ENCODE measurements at places on chromosomes 2 and 18. TPM values are rescaled to one million over a fixed set of nuclear protein-coding genes. Genes with fewer than 3 reads are reported as not detected.

DNA sequence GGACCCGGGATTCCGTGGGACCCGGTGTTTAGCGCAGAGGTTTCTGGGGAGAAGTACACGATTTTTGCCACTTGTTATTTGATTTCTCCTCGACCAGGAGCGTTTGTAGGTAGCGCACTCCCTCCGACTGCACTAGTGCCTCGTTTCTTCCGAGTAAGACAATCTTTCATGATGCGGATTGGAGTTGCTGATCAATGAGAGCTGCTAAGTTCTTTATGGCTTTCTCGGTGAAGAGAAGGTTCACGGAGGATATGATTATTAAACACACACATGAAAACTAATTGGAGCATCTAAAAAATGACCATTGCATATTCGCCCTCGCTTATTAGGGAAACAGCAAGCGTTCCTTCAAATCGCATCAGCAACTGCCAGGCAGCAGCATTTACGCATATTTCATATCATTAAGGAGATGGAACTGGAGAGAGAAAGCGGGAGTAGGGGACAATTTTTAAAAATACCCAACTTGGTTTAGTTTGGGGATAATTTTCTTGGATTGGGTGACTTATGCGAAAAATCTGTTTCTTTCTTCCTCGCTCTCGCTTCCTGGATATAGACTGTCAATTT is 616 bp downstream of the EML6 start:
- no peaks in the 10 kb centered on the region for H3K36me3 ChIP-seq
- H3K4me1 ChIP-seq, result peaks cover 22% of the 10 kb centered on the region
- no peak for DNase-seq
- no peak overlapping the region for H3K27ac ChIP-seq
- H3K4me3 ChIP-seq, result peak overlapping the region; percentile 81

GRCh38 chr18:32621034-32621433 is 150.4 kb upstream of the GAREM1 start:
- no peak overlapping the region for H3K4me3 ChIP-seq
- no peaks in the 10 kb centered on the region for H3K4me1 ChIP-seq
- no peak overlapping the region for H3K27ac ChIP-seq
- no peak for DNase-seq

- no peaks in the 10 kb centered on the region for H3K4me1 ChIP-seq
- no peak overlapping the region for H3K27ac ChIP-seq
- no peaks in the 10 kb centered on the region for H3K36me3 ChIP-seq
- no peak overlapping the region for H3K4me3 ChIP-seq
Measured at GRCh38 chr2:182814804-182815203, 51.6 kb downstream of the FRZB start.

- no peaks in the 10 kb centered on the region for H3K27me3 ChIP-seq
- no peak overlapping the region for H3K4me3 ChIP-seq
- H3K4me1 ChIP-seq, result no peaks in the 10 kb centered on the region
- H3K27ac ChIP-seq, result no peak overlapping the region
- H3K36me3 ChIP-seq, result no peaks in the 10 kb centered on the region
- no peak for DNase-seq
Measured at GRCh38 chr2:16763493-16763899, 97.9 kb upstream of the CYRIA start.

DNA sequence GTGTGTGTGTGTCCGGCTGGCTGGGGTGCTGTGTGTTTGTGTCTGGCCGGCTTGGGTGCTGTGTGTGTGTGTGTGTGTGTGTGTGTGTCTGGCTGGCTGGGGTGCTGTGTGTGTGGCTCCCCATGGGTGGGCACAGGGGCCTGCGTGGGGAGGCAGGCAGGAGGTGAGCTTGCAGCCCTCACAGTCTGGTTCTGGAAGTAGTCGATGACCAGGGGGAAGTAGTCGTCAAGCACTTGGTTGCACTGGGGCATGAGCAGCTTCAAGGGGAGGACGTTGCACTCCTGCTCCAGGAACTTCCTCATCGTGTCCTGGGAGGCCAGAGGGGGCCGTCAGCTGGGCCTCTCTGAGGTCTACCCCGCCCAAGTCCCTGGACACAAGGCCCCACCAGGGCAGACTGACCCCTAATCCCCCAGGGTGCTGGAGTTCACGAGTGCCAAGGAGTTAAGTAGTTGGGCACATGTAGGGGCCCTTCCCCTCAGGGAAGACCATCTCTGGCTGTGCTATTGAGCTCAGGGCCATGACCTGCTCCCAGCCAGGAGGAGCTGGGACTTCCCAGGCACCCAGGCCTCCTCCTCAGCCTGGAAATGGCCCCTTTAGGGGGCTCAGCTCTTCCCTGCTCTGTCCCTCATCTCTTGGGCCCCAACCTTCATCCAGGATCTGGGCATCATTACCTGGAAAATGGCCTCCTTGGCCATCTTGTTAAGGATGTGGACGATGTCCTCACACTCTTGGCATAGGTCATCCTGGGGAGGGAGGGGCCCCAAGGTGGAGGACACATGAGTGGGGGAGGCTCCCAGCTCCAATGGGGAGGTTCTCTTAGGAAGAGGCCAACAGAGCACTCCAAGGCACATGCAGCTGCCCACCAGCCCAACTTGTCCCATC is 1.3 kb downstream of the SFTPB start:
- H3K36me3 ChIP-seq, result no peaks in the 10 kb centered on the region
- no peak for DNase-seq
- H3K4me3 ChIP-seq, result no peak overlapping the region
- no peaks in the 10 kb centered on the region for H3K4me1 ChIP-seq
- H3K27ac ChIP-seq, result no peak overlapping the region

DNA sequence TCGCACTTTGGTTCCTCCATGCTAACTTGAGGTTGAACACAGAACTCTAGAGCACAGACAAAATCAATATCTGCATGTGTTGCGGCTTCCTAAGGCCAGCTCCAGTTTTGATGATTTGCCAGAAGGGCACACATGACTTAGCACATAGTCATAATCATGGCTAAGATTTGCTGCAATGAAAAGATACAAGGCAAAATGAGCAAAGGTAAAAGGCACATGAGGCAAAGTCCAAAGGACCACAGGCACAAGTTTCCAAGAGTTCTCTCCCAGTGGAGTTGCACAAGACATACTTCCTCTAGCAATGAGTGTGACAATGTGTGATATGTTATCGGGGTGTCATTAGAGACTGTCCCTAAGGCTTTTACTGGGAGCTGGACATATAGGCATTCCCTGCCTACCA is 24.2 kb upstream of the CXXC1 start:
- H3K27ac ChIP-seq, result no peak overlapping the region
- no peaks in the 10 kb centered on the region for H3K27me3 ChIP-seq
- DNase-seq, result no peak
- peaks cover 12% of the 10 kb centered on the region for H3K4me1 ChIP-seq
- H3K36me3 ChIP-seq, result no peaks in the 10 kb centered on the region

Gene EIF4E2
- total RNA-seq, result 45.9 TPM
